Hematopoietic multipotent progenitor cell (in vitro differentiated cells): ENCODE measurements at places on chromosomes 11 and 22. TPM values are rescaled to one million over a fixed set of nuclear protein-coding genes. Genes with fewer than 3 reads are reported as not detected.

TSPAN32 gene
- total RNA-seq, result 92.6 TPM

OR51B2 gene
- 0.27 TPM for total RNA-seq

GRCh38 chr22:32950366-32950765 lies 107.8 kb downstream of the SYN3 start:
- DNase-seq, result no peak

TOMT gene
- not detected for total RNA-seq

SERPING1 gene
- 49.8 TPM for total RNA-seq

GRCh38 chr11:104191124-104191523 lies 27.2 kb upstream of the PDGFD start:
- DNase-seq, result no peak

GRCh38 chr11:134464981-134465730 lies 53.1 kb upstream of the B3GAT1 start:
- no peak for DNase-seq
